ENCODE measurements at places on chromosomes 4 and X.

DNA sequence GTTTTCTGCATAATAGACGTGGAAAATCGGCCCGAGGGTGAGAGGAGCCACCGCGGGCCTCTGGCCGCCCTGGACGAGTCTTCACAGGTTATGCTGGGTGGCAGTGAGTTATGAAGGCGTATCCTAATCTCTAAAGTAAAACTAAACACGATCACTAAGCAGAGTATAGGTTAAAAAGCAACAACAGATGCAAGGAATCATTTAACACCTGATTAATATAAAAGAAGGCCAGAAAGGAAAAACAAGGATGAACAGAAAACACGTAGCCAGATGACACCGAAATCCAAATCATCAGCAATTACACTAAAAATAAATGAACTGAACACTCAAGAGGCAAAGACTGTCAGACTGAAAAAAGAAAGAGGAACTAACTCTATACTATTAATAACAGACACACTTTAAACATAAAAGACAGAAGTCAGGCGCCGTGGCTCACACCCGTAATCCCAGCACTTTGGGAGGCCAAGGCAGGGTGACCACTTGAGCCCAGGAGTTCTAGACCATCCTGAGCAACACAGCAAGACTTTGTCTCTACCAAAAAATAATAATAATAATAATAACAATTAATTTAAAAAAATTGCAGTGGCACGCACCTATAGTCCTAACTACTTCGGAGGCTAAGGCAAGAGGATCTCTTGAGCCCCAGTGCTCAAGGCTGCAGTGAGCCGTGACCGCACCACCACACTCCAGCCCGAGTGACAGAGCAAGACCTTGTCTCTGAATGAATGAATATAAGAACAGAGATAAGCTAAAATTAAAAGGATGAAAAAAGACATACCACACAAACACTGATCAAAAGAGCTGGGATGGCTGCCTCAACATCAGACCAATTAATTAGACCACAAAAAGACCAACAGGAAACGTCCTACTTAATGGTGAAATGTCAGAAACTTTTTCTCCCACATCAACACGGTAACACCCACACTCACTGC lies 30.0 kb downstream of the CTBP1 start:
- no peak for DNase-seq

- DNase-seq, result no peak
Observed at GRCh38 chr4:102824398-102824797, 3.0 kb downstream of the UBE2D3 start.

- no peak for DNase-seq
Observed at GRCh38 chr4:139042981-139043460, 27.4 kb downstream of the NOCT start.

GRCh38 chrX:154774622-154775021 lies 12.0 kb downstream of the DKC1 start:
- DNase-seq, result no peak

DNA sequence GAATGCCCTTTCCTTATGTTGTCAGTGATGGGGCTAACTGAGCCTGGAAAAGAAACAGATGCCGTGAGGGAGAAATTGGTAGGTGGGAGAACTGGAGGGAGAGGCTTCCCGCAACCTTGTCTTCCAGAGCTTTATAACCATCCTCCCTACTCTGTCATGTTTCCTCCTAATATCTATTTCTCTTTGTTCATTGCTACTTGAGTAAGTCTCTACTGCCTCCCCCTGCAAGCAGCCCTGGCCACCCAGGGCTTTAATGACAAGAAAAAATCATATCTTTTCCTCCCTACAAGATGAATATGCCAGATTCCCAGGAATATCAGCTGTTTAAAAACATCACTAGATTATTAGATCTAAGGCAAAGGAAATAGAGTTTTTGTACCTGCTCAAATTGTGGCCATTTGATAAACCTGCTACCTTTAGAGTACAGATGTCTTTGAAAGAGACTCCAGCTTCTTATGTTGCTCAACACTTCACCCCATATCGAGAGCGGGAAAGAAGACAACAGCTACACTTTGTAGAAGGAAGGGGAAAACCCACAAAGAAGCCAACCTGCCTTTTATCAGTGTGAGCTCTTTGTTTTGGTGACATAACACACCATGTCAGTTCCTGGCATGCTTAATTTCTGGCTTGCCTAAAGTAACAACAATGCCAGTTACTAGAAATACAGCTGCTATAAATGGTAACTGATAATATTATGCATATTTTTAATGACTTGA lies 186.6 kb upstream of the LEF1 start:
- DNase-seq, result no peak

DNA sequence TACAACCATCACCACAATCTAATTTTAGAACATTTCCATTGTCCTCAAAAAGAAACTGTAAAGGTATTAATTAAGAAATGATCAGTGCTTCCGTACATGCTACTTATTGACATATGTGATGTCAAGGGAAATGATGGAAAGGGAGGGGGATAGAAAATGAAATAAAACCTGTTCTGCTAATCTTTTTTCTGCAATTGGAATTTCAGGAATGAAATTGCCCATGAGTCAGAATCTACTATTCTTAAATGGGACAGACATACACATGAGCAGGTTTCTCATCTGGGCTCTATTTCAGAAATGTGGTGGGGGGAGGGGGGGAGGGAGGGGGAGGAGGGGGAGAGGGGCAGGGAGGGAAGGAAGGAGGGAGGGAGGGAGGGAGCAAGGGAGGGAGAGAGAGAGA lies 91.0 kb downstream of the SHROOM4 start:
- no peak for DNase-seq

GRCh38 chr4:79662651-79663050 lies 254.6 kb upstream of the GK2 start:
- DNase-seq, result no peak

GRCh38 chr4:113383111-113383785 lies 333.8 kb downstream of the ANK2 start:
- no peak for DNase-seq

DNA sequence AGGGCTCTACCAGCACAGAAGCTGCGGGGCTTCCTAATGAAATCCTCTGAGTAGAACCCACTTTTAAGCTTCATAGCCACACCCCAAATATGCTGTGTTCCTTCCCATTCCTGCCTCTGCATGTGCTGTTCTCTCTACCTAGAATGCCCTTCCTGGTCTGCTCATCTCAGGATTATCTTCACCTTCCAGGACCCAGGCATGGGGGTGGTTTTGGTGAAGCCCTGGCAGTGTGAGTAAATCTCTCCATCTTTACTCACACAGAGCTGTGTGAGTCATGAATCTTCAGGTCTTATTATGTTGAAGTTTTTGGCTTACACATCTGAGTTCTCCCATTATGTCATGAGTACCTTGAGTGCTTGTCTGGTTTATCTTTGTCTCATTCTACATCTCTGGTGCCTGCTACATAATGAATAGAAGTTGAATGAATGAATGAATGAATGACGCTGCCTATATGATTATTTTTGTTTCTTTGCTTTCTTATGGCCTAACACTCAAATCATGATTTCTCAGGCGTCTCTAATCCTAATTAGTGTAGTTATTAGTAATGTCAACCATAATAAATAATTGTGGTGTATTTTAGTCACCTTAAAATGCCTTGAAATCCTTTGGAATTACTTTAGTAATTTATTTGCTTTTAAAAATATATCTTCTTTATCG lies 41.9 kb downstream of the HADH start:
- DNase-seq, result no peak

DNA sequence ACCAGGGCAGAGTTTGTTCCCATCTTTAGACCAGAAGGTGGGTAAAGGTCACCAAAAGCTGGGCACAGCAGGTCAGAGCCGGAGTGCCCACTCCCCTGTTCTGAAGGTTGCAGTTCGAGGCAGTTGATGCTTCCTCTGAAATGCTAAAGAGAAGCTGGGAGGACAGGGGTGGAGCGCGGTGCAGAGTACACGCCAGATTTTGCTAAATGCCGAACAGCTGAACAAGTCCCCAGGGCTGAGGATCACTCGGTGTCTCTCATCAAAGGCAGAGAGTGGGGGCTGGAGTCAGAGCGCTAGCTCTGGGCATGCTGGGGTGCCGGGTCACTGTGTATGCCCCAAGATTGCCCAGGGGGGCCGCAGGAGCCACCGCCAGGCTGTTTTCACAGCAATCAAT lies 197.0 kb downstream of the BCOR start:
- no peak for DNase-seq

DNA sequence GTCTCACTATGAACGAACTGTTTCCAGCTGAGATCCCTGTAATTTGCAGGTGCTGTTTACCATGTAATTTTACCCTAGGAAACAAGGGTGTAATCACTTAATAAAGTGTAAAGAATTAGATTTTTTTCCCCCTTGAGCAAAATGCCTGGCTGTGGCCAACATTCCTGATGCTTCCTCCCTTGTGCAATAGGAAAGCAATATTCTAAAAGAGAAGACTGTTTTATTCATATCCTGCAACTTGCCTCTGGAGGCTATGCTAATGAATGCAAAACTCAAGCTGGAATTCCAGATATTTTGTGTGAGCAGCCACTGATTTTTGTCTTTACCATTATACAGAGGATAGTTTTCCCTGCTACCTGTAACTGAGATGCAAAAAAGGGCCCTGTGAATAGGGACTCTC lies 98.0 kb downstream of the AWAT2 start:
- DNase-seq, result no peak

DNA sequence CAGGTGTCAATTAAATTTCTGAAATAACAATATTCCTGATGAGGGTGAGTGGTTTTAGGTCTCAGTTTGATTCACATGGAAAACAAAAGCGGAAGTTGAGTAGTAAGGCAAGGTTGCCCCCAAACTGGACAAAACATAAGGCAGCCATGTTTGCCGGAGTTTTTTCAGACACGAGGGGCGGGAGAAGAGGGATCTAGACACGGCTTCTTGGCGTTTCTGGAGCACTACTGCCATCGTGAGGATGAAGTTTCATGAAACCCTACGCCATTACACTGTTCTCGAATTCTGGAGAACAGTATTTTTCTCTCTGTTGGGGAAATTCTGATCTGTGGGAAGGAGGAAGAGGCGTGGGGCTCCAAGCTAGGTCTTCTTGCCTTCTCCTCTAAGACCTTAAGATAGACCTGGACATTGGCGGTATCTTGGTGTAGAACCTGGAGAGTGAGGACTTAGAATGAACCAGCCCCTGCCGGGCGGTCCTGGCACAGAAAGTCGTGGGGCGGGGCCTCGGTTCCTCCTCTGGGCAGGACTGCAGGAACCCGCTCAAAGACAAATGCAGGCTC lies 160.3 kb downstream of the OR13H1 start:
- DNase-seq, result no peak

- DNase-seq, result no peak
Observed at GRCh38 chr4:32145987-32146386, 1425.8 kb downstream of the PCDH7 start.

- no peak for DNase-seq
Observed at GRCh38 chr4:152680988-152681603, 1.3 kb upstream of the TMEM154 start.

GRCh38 chrX:149131774-149132173 lies 373.3 kb downstream of the IDS start:
- DNase-seq, result no peak

GRCh38 chrX:34300871-34301270 lies 168.8 kb upstream of the FAM47A start:
- no peak for DNase-seq

GRCh38 chrX:106363214-106363613 lies 195.1 kb downstream of the PWWP3B start:
- DNase-seq, result no peak

DNA sequence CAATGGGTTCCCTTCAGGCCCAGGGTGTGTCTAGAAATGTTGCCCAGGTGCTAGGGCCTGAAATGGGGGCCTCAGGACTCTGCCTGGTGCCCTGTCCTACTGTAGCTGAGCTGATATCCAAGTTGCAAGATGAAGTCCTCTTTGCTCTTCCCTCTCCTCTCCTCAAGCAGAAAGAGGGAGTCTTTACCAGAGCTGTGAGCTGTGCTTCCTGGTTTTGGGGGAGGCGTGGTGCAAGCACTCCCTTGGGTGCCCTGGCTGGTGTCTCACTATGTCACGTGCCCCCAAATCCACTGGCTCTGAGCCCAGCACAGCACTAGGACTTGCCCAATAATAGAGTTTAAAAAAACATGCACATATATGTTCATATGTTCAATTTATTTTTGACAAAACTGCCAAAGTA lies 29.3 kb upstream of the CT47A1 start:
- no peak for DNase-seq

GRCh38 chr4:185395238-185395955 lies at the start of gene LRP2BP:
TSS of gene LRP2BP (minus strand) at chr4:185395924. CDS start at chr4:185378186, 17,738 bp downstream.
- no peak for DNase-seq

DNA sequence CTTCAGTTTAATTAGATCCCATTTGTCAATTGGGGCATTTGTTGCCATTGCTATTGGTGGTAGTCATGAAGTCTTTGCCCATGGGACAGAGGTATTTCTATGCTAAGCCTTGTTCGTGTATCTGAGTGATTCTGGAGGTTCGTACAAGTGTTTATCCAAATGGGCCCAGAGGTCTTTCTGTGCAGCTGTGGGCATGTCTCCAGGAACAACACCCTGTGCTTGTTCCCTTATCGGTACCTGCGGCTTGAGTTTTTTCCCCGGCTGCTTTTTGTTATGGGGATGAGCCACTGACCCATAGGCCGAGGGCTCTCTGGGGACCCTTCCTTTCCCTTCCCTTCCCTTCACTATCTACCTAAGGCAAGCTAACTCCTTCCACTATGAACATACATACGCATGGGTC lies 81.4 kb upstream of the WDR1 start:
- no peak for DNase-seq

DNA sequence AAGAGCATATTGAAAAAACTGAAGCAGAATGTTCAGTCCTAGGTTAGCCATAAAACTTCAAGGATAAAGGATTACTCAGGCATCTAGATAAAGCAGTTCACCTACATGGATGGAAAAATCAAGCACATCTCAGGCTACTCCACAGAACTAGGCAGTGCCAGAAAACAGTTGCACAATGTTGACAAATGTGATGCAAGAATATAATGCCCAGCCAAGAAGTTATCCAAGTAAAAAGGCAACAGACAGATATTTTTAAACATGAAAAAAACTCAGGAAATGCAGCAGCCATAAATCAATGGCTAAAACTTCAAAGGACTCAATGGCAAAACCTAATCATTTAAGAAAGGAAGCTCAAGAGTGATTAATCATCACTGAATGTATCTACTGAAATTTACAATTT lies 456.0 kb upstream of the FAM241A start:
- no peak for DNase-seq

DNA sequence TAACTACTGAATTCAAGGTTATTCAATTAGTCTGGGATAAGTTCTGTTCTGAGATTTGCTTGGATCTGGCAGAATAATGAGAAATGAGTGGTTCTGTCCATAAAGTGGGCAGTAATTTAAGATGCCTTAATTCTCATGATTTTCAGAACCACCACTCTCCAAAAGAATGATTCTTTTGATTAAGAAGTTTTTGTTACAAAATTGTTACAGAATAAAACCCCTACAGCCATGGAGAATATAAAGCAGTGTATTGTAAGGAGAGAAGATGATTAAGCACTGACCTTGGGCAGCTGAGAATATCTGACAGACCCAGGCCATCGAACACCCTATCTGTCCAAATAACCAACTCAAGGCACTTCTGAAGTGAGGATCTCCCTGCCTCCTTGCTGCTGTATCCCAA lies 12.4 kb downstream of the AMELX start:
- DNase-seq, result no peak

GRCh38 chr4:41002309-41002708 lies 212.0 kb downstream of the APBB2 start:
- no peak for DNase-seq

GRCh38 chr4:100299046-100299840 lies 109.0 kb upstream of the DDIT4L start:
- DNase-seq, result no peak

Measured in stimulated activated CD8-positive, alpha-beta memory T cell treated with anti-CD3 and anti-CD28 coated beads, Interleukin-15, amount 100 ng/mL, for 24 hours (primary cell).